ENCODE measurements at places on chromosomes 11 and 22.

DNA sequence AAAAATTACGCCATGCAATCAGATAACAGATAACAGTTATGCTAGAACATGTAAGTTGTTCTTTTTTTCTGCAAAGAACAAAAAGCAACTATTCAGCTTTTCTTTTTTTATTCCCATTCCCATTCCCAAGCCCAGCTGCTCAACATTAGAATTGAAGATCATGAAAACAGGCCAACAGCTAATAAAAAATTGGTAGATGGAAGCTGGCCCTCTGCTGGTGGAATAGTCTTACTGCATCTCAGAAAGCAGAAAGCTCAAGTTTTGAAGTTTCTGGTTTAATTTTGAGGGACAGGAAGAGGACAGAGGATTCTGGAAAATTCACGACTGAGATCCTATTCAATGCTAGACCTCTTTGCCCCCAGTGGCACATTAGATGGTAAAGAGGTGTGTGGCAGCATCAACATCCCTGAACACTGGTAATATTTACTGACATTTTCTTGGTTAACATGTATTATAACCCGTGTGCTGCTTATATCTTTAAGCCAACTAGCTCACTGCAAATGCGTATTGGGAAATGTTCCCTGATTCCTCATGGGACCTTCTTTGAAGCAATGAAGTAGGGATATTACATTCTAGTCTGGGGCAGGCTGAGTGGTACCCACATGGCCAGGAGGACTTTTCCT is 591.2 kb downstream of the OPCML start:
- DNase-seq, result no peak

- no peak for DNase-seq
These were observed 2.4 kb upstream of the LRP4 start for GRCh38 chr11:46920755-46921154.

DNA sequence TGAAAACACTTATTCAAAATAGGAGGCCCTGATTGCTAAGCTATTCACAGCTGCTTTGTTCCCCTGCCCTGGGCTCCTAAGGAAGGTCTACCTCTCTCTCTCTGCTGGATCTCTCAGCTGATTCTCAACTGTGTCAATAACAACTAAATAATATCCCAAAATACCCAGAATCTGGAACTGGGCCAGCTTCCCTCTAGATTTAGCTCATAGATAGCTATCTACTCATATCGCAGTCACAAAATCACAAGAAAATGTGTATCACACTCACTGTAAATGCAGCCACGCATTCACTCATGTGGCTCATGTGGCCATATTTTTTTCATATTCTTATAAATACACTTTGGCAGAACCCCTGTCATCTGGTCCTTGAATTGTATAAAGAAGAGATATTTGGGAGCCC is 555.1 kb downstream of the OPCML start:
- DNase-seq, result no peak

DNA sequence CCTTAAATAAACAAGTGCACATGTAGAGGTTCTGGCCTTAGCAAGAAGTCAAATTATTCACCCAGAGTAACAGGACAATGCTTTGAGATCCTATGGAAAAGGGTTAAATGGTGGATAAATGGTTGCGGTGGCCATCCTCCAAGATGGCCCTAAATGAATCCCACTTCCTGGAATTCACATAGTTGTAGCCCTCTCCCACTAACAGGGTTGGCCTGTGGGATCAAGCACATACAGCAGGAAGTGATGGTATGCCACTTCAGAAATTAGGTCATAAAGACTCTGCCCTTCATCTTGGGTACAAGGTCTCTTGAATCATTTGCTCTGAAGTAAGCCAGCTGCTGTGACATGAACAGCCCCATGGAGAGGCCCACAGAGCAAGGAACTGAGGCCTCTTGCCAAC is 1.8 kb downstream of the ZNF280B start:
- DNase-seq, result no peak

DNA sequence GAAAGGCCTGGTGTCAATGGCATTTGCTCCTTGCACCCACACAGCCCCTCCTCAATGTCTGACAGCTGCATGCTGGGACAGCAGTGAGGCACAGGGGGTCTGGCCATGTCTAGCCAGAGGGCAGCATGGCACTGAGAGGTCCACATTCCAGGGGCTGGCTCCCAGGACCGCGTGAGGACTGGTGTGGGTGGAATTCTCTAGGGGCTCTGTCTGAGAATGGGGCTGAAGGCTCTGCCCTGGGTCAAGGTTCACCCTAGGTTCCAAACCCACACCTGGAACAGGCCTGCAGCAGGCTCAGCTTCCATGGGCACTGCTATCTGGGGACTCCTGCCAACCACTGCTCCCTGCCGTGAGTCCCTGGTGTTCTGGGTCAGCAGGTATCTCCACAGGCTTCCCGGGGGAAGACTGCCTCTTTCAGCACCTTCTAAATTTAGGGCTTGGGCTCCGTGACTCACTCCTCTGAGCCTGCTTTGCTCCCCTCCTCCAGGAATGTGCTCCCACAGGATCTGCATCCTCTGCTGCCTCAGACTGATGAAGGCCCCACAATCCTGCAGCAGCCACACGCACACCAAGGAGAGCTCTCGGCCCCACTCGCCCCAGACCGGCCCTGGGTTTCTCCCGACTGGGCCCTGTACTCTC is 4.2 kb downstream of the STARD10 start:
- no peak for DNase-seq

DNA sequence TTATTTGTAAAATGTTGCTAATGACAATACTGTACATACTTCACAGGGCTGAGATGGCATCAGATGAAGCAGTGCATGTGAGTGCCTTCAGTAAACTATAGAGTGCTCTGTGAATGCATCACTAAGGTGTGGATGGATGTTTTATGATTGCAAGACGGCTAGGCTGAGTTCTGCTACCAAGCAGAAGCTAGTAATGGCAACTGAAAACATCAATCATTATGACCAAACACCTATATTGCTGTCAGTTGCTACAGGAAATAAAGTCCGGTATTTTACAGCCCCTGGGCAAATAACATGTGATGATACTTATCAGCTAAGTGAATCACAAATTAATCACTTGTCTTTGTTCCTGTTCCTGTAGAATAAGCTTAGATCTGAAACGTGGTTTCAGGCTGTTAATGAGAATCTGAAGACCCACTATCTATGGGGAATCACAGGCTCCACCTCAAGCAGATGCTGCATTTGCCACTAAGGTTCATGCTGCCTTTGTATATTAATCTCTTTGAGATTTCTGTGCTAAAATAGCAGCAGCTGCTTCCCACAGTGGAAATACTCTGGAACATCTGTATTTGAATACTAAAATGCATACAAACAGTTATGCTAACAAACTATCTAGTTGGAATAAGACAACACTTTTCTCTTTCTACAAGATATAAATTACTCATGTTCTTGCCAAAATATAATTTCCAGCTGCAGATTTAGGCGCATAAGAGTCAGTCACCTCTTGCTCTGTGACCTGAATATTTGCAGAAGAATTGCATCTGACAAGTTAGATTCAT is 254.0 kb upstream of the PITPNB start:
- DNase-seq, result no peak

DNA sequence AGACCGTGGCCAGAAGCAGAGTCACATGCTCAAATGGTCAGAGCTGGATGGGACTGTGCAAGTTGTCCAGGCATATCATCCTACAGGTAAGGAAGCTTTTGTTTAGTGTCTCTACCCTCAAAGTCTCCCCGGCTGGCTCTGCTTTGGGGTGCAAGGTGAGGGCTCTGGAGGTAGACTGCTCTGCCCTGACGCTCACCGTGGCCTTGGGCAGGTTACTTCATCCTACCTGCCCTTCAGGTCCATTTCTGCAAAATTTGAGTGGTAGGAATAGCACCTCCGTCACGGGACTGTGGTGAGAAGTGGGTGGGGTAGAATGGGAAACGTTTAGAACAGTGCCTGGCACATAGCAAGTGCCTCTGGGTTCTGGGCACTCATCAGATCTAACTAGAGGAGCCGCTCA is 42.2 kb downstream of the NAT10 start:
- no peak for DNase-seq

All from stimulated activated CD8-positive, alpha-beta memory T cell treated with anti-CD3 and anti-CD28 coated beads, Interleukin-12 subunit alpha, Interleukin-12 subunit beta, amount 100 ng/mL, for 4 hours (primary cell).